ENCODE measurements at places on chromosomes 3 and 15.

DNA sequence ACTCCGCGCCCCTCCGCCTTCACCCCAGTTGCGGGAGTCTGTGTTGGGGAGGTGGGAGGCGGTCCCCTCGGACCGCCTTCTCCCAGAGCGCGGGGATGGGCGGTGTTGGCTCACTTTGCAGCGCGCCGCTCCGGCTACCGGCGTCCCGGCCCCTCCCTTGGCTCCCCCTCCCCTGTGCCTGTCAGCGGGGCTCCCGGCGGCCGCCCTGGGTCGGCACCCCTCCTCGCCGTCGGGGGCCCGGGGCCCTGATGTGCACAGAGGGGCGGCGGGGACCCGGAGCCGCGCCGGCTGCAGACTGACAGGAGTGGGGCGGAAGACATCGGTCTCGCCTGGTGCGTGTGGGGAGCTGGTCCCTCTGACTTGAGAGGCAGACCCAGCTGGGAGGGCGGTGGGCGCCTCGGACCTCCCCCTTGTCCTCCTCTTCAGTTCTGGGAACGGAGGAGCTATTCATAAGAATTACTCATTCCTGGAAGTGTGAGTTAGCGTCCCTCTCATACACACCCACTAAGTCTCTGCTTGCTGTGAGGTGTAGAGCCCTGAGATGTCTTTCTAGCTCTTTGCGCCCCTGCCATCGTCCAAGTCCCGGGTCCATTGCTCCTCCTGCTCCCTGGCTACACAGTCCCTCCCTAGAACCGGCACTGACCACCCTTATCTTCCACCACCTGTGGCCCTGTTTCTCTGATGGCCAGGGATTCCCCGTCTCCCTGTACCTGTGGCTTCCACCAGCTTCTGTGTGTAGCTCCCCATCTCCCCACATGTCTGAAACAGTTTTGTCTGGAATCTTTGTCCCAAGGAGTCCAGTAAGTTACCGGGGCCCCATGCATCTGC, 42.3 kb upstream of the ROPN1 start:
- DNase-seq = no peak

DNA sequence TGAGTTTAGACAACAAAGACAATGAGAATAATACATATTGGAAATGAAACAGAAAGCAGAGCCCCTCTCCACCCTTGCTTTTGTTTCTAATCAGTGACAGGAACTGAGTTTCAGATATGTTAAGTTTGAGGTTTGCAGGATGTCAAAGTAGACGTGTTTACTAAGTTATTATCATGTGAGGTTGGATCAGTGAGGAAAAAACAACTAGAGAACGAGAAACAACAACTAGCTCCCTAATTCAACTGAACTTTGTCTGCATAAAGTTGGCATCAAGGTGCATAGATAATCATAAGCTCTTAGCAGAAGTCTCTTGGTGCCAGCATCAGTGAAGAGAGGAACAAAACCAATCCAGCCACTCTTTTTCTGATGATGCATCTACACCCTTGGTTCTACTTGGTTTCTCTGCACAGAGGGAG, 491.1 kb upstream of the NR2F2 start:
- no peak for DNase-seq

DNA sequence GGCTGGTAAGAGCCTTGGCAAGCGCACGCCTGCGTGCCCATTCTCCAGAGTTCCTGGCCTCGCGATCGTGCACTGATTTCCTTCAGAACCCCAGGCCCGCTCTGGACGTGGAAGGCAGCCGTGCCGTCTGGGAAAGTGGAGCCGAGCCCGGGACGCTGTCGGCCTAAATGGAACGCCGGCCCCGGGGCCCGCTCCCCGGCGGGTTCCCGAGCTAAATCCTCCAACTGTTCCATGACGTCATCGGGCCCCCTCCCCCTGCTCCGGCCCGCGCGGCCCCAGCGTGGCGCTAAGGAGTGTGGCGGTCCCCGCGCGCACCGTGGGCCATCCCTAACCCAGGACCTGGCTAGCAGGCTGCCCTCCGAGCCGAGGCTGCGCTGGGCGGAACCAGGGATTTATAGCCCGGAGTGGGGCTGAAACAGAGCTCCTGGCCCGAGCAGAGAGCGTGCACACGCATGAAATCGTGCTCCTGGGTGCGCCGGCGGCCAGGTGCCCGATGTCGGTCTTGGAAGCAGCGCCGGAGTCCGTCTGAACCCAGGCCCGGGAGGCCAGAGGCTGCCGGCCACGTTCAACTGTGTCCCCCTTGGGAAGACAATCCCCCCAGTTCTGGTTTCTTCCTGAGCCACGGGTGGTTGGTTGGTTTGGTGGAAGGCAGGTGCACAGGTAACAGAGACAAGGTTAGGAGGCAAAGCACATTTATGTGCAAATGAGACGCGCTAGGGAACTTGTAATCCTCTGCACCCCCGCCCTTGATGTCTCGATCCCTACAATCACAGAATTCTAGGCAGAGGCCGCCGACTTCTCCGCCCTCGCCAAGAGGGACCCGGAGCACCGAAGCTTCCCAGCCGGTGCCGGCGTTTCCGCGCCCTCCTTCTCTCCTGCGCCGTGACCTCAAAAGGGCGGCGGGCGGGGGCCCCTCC, 84.9 kb upstream of the ETV5 start:
- no peak for DNase-seq

DNA sequence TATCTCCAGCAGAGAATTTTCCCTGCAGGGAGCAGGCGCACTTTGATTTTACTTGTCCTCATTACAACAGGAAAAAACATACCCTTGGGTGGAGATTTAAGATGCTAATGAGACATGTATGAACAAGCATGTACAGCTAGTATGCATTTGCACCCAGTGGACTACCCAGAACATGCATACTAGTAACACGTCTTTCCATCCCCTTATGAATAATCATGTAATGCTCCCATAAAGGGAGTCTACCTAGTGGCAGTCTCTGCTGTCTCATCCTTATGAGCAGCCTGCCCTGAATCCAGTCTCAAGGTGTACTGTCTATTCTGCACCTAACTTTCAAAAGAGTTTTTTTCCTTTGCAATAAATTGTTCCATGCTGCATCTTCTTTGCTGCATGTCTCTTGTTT, 1222.0 kb downstream of the ROBO1 start:
- no peak for DNase-seq

- DNase-seq = no peak
These were observed 4.8 kb downstream of the IQSEC1 start for GRCh38 chr3:13068269-13069010.

- DNase-seq = no peak
These were observed 86.5 kb downstream of the AQR start for GRCh38 chr15:34883042-34883441.

DNA sequence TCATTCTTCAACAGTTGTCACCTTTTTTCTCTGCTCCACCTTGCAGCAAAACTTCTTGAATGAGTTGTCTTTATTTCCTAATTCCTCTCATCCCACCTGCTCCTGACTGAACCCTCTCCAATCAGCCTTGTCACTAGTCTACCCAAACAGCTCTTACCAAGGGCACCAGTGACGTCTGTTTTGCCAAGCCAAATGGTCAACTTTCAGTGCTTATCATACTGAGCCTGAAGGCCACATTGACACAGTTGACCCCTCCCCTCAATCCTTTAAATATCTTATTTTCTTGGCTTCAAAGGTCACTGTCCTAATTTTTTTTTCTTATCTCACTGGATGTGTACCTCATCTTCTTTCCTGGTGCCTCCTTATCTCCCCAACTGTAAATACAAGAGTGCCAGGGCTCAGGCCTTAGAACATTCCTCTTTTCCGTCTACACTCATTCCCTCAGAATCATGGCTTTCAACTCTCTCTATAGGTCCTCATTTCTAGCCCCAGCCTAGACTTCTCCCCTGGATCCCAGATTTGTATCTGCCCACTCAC, 43.2 kb downstream of the CMTM8 start:
- no peak for DNase-seq
